ENCODE measurements at places on chromosomes 7 and 10.
A peak's percentile ranks its signal among the peaks of the same experiment; 100 is the strongest.

- DNase-seq = no peak
These were observed 27.5 kb downstream of the GPRIN2 start for GRCh38 chr10:46528675-46529615.

DNA sequence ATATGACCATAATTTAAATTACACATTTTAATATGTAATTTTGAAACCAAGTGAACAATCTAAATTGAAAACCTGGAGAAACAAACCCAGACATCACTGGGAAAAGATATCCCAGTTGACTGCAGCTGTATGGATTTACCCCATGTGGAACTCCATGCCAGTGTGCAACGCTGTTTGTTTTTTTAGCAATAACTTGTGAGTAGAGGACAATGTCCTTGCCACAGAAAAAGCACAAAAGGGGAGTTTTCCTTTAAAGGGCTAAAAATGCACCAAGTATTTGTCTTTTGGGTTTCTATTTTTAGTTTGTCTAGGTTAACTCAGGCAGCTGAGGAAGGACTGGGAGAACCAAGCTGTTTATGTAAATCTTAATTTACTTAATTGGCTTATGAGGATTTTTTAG is 15.1 kb upstream of the COL17A1 start:
- no peak for DNase-seq

GRCh38 chr10:96814264-96814663 is 17.8 kb upstream of the LCOR start:
- DNase-seq = no peak

- DNase-seq = no peak
These were observed 140.0 kb downstream of the SORCS3 start for GRCh38 chr10:104780946-104781595.

GRCh38 chr10:49407552-49408137 is 11.8 kb upstream of the DRGX start:
- DNase-seq = peak; percentile 64

GRCh38 chr7:44881610-44882009 is 3.7 kb downstream of the PURB start:
- DNase-seq = no peak

- no peak for DNase-seq
These were observed 29.0 kb upstream of the BMS1 start for GRCh38 chr10:42753507-42754154.
